Hematopoietic multipotent progenitor cell treated with erythropoietin and hydrocortisone succinate and interleukin-3 and kit ligand, for 6 days (in vitro differentiated cells): ENCODE measurements at places on chromosomes 7 and 10.

DNA sequence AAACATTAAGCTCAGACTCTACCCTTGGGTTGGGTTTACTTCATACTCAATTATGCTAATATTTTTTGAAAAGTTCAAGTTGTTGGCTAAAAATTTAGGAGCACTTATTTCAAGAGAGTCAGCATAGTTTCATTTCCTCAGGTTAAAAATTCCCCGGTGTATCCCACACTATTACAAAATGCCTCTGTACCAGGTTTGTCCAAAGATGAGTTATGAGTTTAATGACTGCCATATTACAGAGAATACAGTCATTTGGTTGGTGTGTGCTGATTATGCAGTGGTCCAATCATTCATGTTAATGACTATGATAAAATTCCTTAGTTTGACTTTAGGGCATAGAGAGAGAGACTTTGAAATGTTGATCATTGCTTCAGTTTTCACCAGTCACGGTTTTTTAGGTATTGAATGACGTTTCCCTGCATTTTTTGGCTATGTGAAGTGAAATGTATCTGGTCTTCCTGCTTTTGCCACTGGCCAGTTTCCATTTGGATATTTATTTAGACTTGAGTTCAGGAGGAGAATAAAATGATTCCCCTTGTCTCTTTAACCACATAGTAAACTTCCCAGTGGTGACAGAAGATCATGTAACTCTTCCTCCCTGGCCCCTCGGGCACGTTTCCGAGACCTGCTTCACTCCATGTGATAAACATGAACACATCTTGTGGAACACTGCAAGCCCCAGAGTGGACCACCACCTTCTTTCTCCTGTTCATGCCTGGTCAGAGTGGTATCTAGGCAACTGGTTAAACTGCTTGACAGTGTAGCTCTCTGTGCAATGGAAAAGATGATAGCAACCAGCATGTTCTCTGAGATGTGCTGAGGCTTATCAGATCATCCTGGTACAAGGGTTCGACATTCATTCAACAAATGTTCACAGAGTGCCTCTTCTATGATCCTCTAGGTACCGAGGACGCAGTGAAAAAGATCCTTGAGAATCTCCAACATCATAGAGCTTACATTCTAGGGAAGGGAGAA is 153.6 kb downstream of the CACNB2 start:
- DNase-seq: no peak

GRCh38 chr7:24024276-24025068 is 259.5 kb upstream of the NPY start:
- DNase-seq: no peak

- DNase-seq: no peak
Measured at GRCh38 chr10:115044891-115045290, 48.3 kb upstream of the ATRNL1 start.

- no peak for DNase-seq
Measured at GRCh38 chr10:58348571-58349033, 13.8 kb downstream of the UBE2D1 start.

DNA sequence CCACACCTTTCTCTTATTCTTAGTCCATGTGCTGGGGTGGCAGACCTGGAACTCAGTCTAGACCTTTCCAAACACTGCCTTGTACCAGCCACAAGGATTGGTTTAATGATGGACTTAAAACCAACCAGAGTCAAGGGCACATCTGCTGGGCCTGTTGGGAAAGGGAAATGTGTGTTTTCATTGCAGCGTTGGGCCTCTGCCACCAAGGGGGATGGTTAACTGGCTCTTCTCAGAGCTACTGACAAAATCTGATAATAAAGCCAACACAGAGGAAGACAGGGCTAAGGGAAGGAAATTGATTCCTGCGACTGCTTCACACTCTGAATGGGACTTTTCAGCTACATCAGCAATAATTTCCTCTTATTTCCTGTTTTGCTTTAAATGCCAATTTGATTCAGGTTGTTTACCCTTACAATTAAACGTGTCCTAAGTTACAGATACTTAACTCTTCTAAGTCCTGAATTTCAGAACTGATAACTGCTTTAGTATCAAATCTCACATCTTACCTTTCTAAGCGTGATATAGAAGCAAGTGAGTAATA is 68.4 kb upstream of the MALRD1 start:
- no peak for DNase-seq

- no peak for DNase-seq
Measured at GRCh38 chr10:278707-279106, 143.5 kb downstream of the ZMYND11 start.

DNA sequence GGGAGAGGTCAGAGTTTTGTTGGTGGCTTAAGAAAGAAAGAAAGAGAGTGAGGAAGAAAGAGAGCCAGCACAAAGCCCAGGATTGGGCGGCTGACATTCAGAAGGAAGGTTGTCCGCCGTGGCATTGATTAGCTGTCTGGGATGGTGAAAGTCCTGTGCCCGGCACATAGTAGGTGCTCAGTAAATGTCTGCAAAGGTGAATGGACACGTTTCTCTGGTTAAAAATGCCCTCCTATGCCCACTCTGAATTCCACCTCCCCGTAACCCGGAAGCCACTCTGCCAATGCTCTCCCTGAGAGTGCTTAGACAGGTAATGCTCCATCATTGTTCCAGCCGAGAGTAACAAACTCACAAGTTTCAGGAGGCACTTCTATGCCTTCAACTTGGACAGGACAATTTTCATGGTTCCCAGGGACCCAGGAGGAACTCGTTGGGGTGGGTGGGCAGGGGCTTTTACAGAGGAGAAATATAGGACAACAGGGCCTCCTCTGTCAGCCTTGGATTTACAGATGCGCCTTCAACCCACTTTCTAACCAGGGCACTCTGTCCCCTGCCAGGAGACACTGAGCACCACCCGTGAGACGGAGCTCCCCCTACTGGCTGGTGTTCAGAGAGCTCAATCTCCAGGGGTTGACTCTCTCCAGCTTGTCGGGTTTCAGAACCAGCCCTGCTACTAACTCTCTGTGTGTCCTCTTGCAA is 411.5 kb upstream of the ZMIZ1 start:
- DNase-seq: peak; percentile 86

- DNase-seq: no peak
Measured at GRCh38 chr10:24406809-24407483, 198.0 kb downstream of the KIAA1217 start.

DNA sequence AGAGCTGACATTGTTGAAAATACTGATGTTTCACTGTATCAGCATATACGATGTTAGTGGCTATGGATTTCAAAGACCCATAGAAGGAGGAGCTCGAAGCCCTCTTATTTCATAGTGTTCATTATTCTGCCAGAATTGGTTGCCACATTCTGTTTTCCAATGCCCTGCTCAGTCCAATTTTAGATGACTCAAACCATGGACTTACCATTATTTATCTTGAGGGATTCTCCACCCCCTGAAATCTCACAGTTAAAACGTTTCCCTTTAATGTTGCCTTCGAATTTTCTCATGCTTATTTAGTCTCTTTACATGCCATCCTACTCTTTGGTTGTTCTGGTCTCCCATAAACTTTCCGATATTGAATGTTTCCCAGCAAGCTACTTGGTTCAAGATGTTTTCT is 264.5 kb downstream of the HDAC9 start:
- DNase-seq: no peak

DNA sequence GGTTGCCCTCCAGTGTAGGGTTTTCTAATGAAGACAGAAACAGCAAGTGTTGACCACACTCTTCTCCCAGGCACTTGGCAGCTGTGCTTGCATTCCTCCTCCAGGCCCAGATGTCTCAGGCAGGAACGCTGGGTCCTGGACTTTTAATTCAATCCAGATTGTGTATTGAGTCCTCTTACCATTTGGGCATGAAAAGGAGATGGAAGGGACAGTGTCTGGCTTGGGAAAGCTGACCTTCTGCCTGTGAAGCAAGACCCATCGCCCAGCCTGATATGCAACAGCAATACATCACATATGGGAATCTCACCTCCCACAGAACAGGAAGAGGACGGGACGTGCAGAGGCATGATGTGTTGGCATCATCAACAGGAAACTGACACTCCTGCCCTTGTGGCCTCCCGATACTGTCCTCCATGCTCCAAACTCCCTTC is 174.4 kb upstream of the LYZL2 start:
- no peak for DNase-seq

DNA sequence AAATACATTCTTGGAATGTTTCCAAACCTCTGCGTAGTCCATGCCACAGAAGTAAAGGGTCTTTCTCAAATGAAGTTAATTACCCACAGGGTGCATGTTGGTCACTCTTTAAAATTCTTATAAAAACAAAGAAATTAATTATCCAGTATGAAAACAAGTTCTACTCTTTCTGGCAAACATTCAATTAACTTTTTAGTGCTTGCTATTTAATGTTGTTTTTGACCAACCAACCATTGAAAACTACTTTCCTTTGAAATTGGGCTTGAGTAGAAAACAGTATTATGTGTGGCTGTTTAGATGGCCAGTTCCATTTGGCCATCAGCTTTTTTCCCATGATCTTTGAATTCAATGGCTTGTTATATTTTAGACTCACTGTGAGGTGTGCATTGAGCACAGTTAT is 83.0 kb downstream of the TAF3 start:
- no peak for DNase-seq

- DNase-seq: no peak
Measured at GRCh38 chr7:149635561-149636329, 137.6 kb downstream of the ZNF467 start.

- DNase-seq: no peak
Measured at GRCh38 chr7:142894985-142895593, 9.5 kb upstream of the TRPV6 start.

DNA sequence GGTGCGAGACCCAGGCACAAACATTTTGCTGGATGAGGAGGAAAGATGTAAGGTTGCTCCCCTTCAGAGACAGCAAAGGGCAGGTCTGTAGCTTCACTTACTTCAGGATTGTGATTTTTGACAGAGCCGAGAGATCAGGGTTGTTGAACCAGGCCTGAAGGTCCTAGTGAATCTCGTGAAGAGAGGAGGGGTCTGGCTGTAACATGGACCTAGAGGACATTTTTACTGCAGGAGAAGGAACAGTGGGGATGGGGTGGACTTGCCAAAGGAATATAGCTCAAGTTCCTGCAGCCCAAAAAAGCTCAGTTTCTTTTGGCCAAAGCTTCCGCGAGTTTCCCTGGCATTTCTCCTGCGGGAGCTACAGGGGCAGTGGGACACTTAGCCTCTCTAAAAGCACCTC is 976 bp upstream of the EGFR start:
- no peak for DNase-seq

DNA sequence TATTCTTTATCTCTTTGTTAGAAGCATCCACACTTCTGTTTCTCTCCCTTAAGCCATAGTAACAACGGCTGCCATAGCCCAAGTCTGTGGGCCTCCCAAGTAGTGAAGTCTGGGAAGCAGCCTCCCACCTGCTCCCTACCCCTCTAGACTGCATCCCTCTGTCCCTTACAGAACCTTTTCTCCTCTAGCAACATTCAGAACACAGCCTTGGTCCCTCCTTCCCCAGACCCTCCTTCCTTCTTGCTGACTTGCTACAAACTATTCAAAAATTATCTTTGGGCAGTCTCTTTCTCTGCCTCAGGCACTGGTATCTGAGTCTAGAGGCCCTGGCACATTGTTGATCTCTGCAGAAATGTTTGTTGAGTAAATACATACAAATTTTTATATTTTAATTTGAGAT is 2.3 kb upstream of the NYAP1 start:
- DNase-seq: no peak

DNA sequence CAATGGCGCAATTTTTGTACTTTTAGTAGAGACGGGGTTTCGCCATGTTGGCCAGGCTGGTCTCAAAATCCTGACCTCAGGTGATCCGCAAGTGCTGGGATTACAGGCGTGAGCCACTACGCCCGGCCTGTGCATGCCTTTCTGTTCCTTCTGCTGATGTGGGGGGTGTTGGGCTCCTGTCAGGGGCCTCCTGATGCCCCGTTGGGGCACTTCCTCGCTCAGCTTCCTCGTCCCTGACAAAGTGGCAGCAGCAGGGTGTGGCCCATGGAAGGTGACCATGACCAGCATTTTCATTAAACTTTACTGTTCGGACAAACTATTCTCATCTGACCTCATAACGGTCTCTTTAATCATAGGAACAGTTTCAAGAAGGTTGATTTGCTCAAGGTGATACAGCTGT is 69.4 kb downstream of the TBXAS1 start:
- DNase-seq: no peak

- no peak for DNase-seq
Measured at GRCh38 chr7:128497405-128497804, 20.9 kb downstream of the METTL2B start.

DNA sequence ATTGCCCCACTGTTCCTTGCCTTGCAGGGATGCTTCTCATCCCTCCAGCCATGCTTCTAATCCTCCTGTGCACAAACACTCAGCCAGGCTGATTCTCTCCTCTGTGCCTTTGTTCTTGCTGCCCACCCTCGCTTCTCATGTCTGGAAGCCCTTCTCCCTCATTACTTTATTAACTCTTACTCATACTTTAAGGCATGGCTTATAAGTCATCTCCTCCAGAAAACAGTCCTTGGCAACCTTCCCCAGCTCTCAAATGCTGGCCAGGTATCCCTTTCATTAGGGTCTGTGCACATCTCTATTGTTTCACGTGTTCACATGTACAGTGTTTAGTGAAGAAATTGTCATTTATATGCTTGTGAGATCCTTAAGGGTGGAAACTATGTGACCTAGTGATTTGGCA is 62.9 kb downstream of the ITGB8 start:
- no peak for DNase-seq

- no peak for DNase-seq
Measured at GRCh38 chr10:68506411-68506810, 20.9 kb downstream of the SLC25A16 start.

DNA sequence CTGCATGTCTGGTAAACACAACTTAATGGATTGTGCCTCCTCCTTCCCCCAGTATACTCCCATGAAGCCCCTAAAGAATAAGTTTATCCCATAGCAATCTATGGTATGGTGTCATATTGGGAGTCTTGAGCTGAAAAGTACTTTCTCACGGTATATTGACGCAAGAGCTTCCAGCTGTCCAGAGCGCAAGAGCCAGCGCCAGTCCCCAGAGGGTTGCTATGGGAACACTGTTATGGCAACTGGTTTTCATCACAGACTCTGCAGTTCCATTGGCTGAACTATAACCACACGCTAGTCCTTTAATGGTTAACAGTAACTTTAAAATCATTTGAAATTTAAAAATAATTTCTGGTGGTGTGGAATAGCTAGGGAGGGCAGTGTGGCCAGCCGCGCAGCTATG is 46.9 kb downstream of the PRPF18 start:
- DNase-seq: no peak

DNA sequence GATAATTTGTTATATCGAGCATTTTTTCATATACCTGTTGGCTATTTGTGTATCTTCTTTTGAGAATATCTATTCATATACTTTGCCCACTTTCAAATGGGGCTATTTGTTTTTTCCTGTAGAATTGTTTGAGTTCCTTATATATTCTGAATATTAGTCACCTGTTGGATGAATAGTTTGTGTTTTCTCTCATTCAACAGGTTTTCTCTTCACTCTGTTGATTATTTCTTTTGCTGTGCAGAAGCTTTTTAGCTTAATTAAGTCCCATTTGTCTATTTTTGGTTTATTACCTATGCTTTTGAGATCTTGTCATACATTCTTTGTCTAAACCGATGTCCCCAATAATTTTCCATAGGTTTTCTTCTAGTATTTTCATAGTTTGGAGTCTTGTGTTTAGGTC is 65.3 kb downstream of the VTI1A start:
- no peak for DNase-seq

- no peak for DNase-seq
Measured at GRCh38 chr10:102635377-102635776, 8.9 kb upstream of the TRIM8 start.
